ENCODE measurements at places on chromosomes 16 and 17.
A peak's percentile ranks its signal among the peaks of the same experiment; 100 is the strongest.

- peak; percentile 10 for DNase-seq
Measured at GRCh38 chr17:12406623-12407215, 259.0 kb upstream of the MYOCD start.

- peak; percentile 46 for DNase-seq
Measured at GRCh38 chr17:44005527-44006271, 1.3 kb downstream of the NAGS start.

- no peak for DNase-seq
Measured at GRCh38 chr16:2963723-2964474, at the start of gene KREMEN2. Gene KREMEN2 (plus strand): TSS chr16:2964275. CDS start chr16:2964521, 246 bp downstream.

DNA sequence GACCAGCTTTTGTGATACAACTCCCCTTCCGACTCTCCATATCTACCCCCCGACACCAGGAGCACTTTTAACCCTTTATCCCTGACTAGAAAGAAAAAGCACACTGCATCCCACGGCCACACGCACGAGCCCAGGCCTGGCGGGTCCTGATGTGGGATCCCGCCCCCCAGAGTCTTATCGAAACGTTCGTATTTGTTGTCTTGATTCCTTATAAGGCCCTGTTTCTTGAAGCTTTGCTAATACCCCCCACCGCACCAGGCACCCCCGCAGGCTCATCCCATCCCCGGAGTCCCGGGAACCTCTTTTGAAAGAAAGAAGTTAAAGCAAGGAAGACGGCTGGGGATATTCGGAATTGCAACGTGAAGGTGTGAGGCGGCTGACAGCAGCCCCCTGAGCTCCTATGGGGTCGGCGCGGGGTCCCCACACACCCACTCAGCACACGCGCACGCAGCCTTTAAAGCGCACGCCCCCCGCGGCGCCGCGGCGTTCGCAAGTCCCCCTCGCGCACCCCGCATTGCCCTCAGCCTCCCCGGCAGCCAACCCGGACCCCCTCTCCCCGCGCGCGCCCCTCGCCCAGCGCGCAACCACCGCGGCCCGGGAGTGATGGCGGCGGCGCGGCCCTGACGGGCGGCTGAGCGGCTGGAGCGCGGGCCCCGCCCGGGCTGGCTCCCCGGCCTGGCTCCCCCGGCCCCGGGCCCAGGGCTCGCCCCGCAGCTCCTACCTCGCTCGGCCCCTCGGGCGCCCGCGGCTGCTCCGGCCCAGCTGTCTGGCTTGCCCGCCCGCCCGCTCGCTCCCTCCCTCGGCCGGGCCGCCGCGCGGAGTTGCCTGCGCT, 448 bp downstream of the STAT5B start:
- peak; percentile 44 for DNase-seq

- no peak for DNase-seq
Measured at GRCh38 chr17:71023249-71024030, 854.1 kb downstream of the KCNJ2 start.

- no peak for DNase-seq
Measured at GRCh38 chr16:3846595-3847091, 33.9 kb downstream of the CREBBP start.

DNA sequence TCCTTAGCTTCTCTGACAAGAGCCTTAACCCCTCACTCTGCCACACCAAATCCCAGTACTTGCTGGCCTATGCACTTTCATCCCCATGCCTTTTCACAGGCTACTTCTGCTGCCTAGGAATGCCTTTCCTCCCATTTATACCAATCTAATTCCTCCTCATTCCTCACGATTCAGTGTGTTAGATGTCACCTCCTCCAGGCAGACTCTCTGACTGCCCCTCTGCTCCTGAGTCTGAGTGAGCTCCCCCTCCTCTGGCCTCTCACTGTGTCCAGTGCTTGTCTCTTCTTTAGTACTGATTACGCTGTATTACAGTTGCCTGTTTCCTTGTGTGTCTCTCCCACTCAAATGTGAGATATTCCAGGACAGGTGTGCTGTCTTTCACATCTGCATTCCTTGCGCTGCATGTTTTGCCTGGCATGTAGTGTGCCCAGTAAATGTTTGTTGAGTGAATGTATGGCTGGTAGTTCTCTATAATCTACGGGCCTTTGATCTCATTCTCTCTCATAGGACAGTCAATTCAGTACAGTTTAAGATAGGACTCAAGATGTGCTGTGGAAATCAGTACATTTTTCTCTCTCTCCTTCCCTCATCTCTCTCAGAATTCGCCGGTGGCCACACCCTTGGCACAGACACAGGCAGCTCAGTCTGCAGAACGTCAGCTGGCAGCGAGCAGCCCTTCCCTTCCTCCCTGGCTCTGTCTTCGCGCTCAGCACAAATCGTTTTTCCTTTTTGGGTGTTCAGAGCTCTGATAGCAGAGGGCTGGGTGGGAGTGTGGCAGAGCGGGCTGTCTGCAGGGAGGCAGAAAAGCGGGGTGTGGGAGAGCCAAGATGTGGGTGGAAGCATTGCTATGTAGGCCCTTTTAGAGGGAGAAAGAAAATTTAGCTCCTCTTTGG, 18.5 kb downstream of the ARL4D start:
- peak; percentile 41 for DNase-seq

GRCh38 chr17:59775786-59776350, 68.4 kb downstream of the VMP1 start:
- no peak for DNase-seq

- peak; percentile 26 for DNase-seq
Measured at GRCh38 chr17:79612468-79613194, 1.8 kb upstream of the RBFOX3 start.

DNA sequence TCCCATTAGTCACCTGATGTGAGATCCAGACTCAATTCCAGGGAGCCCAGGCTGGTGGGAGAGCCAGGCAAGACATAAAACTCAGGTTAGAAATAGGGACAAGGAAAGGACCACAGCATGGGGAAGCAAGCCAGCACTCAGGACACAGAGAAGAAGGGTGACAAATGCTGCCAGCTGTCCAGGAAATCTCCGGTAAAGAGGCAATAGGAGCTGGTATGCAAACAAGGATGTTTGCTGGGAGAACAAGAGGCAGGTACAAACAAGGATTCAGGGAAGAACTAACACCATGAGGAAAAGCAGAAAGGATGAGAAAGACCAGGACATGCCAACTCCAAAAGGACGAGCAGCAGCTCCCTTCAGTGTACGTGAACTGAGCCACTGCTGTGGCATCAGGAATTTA, 10.2 kb upstream of the TXNDC11 start:
- DNase-seq, result no peak
